Activated CD4-positive, alpha-beta memory T cell treated with anti-CD3 and anti-CD28 coated beads for 36 hours (primary cell): ENCODE measurements at places on chromosomes 5 and 9. TPM values are rescaled to one million over a fixed set of nuclear protein-coding genes. Genes with fewer than 3 reads are reported as not detected.

GRCh38 chr9:131310833-131311554, 21.5 kb downstream of the PLPP7 start:
- peaks cover 2% of the 10 kb centered on the region for H3K27me3 ChIP-seq
- H3K4me1 ChIP-seq, result peaks cover 10% of the 10 kb centered on the region
- H3K27ac ChIP-seq, result peak overlapping the region; percentile 25
- H3K36me3 ChIP-seq, result no peaks in the 10 kb centered on the region

DNA sequence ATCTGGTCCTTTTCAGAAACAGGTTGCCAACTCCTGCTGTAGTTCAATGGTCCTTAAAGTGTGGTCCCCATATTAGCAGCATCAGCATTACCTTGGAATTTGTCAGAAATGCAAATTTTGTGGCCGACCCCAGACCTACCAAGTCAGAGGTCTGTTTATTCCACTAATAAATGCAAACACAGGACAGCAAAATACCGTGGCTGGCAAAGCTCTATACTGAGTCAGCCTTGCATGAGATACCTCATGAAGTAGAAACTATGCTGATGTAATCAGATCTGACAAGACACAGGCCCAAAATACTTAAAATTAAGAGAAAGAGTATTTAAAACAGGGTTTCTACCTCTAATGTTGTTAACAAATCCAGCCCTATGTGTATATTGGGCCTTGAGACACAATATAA, 3.0 kb downstream of the GOLM1 start:
- H3K36me3 ChIP-seq, result no peaks in the 10 kb centered on the region
- peaks cover 8% of the 10 kb centered on the region for H3K4me1 ChIP-seq
- H3K27ac ChIP-seq, result no peak overlapping the region
- DNase-seq, result no peak
- peaks cover 31% of the 10 kb centered on the region for H3K27me3 ChIP-seq

GRCh38 chr5:98482321-98483300, 290.9 kb upstream of the RGMB start:
- H3K4me3 ChIP-seq, result no peak overlapping the region
- no peaks in the 10 kb centered on the region for H3K36me3 ChIP-seq
- no peak for DNase-seq
- no peaks in the 10 kb centered on the region for H3K27me3 ChIP-seq

GRCh38 chr5:150577378-150578139, 62.9 kb upstream of the SYNPO start:
- H3K27me3 ChIP-seq, result peaks cover 5% of the 10 kb centered on the region
- H3K36me3 ChIP-seq, result no peaks in the 10 kb centered on the region
- no peak overlapping the region for H3K27ac ChIP-seq
- no peaks in the 10 kb centered on the region for H3K4me1 ChIP-seq

- no peak for DNase-seq
- no peaks in the 10 kb centered on the region for H3K36me3 ChIP-seq
- H3K4me1 ChIP-seq, result peaks cover 2% of the 10 kb centered on the region
Measured at GRCh38 chr9:88772575-88772974, 218.7 kb upstream of the S1PR3 start.

- H3K27me3 ChIP-seq, result no peaks in the 10 kb centered on the region
- no peak for DNase-seq
- no peak overlapping the region for H3K27ac ChIP-seq
- peaks cover 14% of the 10 kb centered on the region for H3K4me1 ChIP-seq
Measured at GRCh38 chr9:36091026-36091953, 45.2 kb upstream of the GLIPR2 start.

- DNase-seq, result no peak
- peaks cover 26% of the 10 kb centered on the region for H3K27me3 ChIP-seq
- no peak overlapping the region for H3K27ac ChIP-seq
- H3K4me1 ChIP-seq, result peaks cover 5% of the 10 kb centered on the region
Measured at GRCh38 chr5:141762790-141763368, 80.8 kb upstream of the ARAP3 start.

GRCh38 chr5:124043456-124043855, 531.5 kb downstream of the CSNK1G3 start:
- no peak overlapping the region for H3K27ac ChIP-seq
- no peaks in the 10 kb centered on the region for H3K4me1 ChIP-seq
- no peaks in the 10 kb centered on the region for H3K36me3 ChIP-seq
- no peak for DNase-seq
- H3K27me3 ChIP-seq, result no peaks in the 10 kb centered on the region
- no peak overlapping the region for H3K4me3 ChIP-seq

Gene FLT4
- total RNA-seq, result 2.0 TPM

Gene TAF11L5
- not detected for total RNA-seq

Gene CCL28
- total RNA-seq, result 7.6 TPM
